ENCODE measurements at places on chromosomes 5 and 9.

GRCh38 chr5:150024346-150024984, 23.9 kb downstream of the HMGXB3 start:
- no peak for DNase-seq

GRCh38 chr9:124220946-124221451, 36.8 kb upstream of the NEK6 start:
- DNase-seq = no peak

- DNase-seq = no peak
Measured at GRCh38 chr5:127428748-127429147, 88.7 kb upstream of the PRRC1 start.

- DNase-seq = no peak
Measured at GRCh38 chr9:121252104-121252851, 15.7 kb upstream of the GSN start.

GRCh38 chr5:53994148-53994547, 316.2 kb downstream of the ARL15 start:
- no peak for DNase-seq

GRCh38 chr5:176862330-176862995, 36.7 kb downstream of the HK3 start:
- DNase-seq = no peak

DNA sequence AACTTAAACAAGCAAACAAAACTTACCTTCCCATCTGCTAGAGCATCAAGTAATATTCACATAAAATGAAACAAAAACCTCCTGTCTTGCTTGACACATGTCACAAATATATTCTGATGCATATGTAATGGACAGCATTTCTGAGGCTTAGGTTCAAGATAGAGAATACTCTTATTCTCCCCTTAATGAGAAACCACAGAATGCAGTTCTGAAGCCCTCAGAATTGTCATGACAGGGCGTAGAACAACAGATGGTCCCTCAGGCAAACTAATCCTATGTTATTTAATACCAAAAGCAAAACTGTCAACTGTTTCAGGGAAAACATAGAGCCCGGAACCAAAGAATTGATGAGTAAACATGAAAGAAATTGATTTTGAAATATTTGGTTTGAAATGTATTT, 229.9 kb upstream of the RIOK2 start:
- DNase-seq = no peak
